ENCODE measurements at places on chromosomes 16 and 17. TPM values are rescaled to one million over a fixed set of nuclear protein-coding genes. Genes with fewer than 3 reads are reported as not detected.
A peak's percentile ranks its signal among the peaks of the same experiment; 100 is the strongest.

The METTL22 gene
- total RNA-seq: 46.0 TPM

The KRTAP1-5 gene
- total RNA-seq: 31.8 TPM

DNA sequence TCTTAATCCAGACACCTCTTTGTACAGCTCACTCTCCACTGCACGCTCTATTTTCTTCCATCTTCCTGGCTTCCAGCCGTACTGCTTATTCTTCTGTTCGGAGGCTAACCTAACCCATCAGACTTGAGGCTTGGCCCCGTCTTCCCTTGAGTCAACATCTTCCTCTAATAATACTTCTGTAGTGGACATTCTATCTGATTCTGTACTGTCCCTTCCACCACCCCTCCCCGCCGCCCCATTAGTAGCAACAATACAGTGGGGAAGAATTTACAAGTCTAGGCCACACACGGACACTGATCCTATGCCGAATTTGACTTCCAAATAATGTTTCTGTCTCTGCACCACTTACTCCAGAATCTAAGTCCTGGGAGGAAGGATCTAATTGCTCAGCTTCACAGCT is 86.0 kb upstream of the TNRC6A start:
- no peak for DNase-seq

DNA sequence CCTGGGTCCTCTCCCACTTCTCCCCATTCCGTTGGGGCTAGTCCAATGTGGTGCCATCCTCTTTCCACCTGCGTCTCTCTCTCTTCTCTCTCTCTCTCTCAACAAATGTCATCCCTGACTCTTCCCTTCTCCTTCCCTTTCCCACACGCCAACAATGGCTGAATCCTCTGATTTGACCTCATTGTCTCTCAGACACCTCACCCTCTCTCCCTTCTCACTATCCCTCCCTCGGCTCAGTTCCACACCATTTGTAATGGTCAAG is 628 bp upstream of the ZNF18 start:
- no peak for DNase-seq

DNA sequence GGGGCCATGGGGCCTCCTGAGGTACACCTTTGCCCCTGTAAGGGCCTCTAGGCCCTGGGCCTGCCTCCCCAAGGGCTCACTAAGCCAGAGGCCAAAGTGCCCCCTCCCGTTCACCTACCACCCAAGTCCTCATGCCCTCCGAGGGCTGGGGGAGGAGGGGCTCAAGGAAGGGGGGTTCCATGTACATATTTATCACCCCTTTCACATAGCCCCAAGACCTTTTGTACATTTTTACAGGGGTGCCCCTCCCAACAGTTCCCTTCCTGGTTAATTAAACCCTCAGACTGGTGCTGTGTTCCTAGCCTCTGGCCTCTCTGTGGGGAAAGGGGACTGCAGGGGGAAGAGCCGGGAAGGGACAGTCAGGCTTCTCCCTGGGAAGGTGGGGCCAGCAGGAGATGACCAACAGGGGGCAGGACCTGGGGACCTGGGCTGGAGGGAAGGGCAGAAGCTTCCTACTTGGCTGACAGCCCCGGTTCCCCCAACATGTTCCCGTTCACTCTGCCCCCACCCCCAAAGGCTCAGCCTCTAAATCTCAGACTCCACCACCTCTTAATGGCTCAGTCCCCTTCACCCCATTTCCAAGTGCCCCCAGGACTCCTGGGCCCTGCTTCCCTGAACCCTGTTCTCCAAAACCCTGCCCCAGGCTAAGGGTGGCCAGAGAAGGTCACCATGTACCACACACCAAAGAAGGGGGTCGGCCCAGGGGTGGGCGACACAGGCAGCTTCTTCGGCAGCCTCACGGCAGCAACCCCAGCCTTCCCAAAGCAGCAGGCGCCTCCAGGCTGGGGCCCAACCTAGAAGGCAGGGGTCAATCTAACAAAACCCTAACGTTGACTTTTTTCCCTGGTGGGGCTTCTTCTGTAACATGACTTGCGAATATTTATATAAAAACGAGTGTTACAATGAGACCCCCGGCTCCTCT is 11.9 kb downstream of the FBRS start:
- DNase-seq: peak; percentile 80

- no peak for DNase-seq
These were observed 13.0 kb downstream of the EFCAB5 start for GRCh38 chr17:29954405-29954804.

DNA sequence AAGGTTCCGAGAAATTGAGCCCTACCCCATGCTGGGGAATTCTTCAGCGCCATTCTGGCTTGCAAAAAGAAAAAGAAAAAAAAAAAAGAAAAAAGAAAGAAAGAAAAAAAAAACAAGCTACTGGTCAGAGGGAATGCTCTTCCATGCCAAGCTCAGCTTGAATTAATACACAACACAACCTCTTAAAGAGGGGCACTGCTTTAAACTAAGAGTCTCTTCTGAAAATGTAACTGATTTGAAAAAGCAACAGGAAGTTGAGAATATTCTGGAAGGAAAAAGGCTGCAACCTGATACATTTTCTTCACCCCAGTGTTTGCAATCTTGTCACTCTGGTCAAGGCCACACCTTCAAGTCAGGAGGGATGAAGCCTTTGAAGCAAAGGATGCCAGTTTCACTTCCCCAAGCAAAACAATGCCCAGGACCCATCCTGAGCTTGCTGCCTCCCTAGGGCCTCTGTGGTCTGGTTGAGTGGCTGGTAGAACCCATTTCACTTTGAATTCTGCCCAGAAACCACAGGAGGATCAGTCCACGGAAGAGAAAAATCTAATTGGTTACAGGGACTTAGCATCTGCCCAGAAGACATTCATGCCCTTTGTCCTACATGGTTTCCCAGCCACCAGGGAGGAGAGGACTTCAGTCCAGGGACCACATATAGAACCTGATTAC is 389.7 kb downstream of the SOX9 start:
- no peak for DNase-seq

DNA sequence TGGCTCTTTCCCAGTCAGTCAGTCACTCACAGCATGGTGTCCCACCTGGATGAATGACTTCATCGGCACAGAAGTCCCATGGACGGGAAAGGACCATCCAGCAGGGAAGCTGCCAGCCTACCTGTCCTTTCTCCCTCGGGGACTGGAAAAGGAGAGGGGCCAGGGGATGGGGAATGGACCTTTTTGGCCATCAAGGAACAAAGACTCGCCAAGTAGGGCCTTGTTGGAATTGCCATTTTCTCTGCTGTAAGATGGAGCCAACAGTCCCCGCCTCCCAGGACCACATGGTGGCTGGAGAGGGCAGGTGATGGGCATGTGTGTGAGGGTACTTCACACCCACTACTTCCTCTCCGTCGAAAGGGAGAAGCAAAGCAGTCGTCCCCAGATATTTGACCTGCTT is 67.8 kb upstream of the LHX1 start:
- DNase-seq: no peak
